Stimulated activated CD8-positive, alpha-beta memory T cell treated with anti-CD3 and anti-CD28 coated beads, Interleukin-12 subunit alpha, Interleukin-12 subunit beta, amount 100 ng/mL, for 4 hours (primary cell): ENCODE measurements at places on chromosomes 6 and 20.

- DNase-seq, result no peak
These were observed 167.9 kb upstream of the JARID2 start for GRCh38 chr6:15077961-15078360.

GRCh38 chr6:91490671-91491301 is 903.9 kb upstream of the MAP3K7 start:
- no peak for DNase-seq

GRCh38 chr6:136737871-136738691 is 54.2 kb downstream of the MAP3K5 start:
- no peak for DNase-seq

GRCh38 chr20:38275815-38276550 is 15.4 kb upstream of the KIAA1755 start:
- no peak for DNase-seq

- DNase-seq, result no peak
These were observed 14.6 kb upstream of the BLCAP start for GRCh38 chr20:37542281-37542680.

DNA sequence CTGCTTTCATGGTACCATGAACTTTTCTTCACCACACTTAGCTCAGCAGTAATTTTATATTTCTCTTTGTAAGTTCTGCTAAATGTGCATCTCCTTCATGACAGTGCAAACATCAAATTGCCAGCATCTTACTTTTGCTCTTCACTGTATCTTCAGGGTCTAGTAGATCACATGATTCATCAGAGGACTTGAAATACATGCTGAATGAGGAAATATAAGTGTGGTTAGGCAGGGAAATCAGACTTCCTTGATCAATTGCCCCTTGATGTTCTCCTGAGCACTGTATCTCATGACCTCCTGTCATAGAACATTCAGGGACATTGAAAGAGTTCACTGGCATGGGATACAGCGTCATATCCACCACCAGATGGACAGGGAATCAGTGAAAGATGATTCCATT is 25.3 kb upstream of the POLR1H start:
- DNase-seq, result no peak

DNA sequence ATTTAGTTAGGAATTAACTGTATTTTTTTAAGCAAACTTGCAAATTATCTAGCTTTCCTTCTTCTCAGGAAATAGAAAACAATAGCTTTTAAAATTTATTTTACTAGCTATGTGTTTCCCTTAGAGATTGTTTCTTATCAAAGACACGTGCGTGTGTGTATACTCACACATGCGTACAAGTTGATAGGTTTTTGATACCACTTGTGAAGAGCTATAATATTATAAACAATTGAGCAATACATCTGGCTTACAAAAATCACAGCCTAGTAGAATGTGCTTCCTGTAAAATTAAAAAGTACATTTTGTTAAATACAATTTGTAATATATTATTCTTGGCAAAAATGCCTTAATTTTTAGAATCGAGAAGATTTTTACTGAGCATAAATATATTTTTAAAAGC is 33.9 kb downstream of the COL12A1 start:
- no peak for DNase-seq

- DNase-seq, result no peak
These were observed 39.9 kb downstream of the RCAN2 start for GRCh38 chr6:46451343-46451742.
